ENCODE measurements at places on chromosomes 16 and 17.

GRCh38 chr17:63694950-63695773 lies 4.8 kb downstream of the LIMD2 start:
- DNase-seq = no peak

DNA sequence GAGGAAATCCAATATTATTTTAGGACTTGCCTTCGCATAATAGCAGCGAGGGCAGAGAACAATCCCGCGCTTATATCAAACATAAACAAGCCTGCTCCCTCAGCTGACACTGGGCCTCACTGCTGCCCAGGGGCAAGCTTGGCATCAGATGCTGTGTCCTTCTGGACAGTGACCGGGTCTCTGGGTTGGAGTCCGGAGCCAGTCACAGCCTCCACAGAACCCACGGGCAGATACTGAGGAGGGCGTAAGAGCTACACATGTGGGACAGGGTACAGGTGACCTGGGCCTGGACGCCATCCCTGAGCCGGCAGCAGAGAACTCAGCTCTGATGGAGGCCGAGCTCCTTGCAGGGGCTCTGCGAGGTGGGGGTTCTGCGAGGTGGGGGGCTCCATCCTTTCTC lies 14.7 kb upstream of the ZNF469 start:
- DNase-seq = no peak

- DNase-seq = no peak
Observed at GRCh38 chr16:68889508-68890150, 46.3 kb downstream of the TANGO6 start.

- no peak for DNase-seq
Observed at GRCh38 chr16:68369697-68370580, 59.1 kb downstream of the PRMT7 start.

All from stimulated activated CD8-positive, alpha-beta memory T cell treated with anti-CD3 and anti-CD28 coated beads, Interleukin-7, amount 100 ng/mL, for 4 hours (primary cell).